NCI-H1694 treated with DMSO at 0.1 percent for 48 hours (cell line): ENCODE measurements at places on chromosomes 7 and 10.
A peak's percentile ranks its signal among the peaks of the same experiment; 100 is the strongest.

DNA sequence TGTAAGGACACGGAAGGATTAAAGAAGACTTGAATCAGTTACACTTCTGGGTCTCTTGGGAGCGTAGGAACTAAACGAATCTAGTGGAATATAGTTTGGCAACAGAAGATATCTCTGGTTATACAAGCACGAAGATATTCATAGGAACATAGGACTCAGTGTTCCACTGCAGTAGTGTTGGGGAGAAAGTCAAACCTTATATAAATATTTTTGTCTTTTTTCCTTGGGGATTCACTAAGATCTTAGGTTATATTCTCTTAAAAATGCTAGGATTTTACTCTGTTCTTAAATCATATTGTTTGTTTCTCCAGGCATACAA, 21.4 kb downstream of the PRKAR2B start:
- no peak for DNase-seq

- no peak for DNase-seq
Observed at GRCh38 chr10:2547606-2548005, 519.7 kb upstream of the PFKP start.

GRCh38 chr10:14736600-14737081, 38.1 kb downstream of the FAM107B start:
- peak; percentile 78 for DNase-seq

DNA sequence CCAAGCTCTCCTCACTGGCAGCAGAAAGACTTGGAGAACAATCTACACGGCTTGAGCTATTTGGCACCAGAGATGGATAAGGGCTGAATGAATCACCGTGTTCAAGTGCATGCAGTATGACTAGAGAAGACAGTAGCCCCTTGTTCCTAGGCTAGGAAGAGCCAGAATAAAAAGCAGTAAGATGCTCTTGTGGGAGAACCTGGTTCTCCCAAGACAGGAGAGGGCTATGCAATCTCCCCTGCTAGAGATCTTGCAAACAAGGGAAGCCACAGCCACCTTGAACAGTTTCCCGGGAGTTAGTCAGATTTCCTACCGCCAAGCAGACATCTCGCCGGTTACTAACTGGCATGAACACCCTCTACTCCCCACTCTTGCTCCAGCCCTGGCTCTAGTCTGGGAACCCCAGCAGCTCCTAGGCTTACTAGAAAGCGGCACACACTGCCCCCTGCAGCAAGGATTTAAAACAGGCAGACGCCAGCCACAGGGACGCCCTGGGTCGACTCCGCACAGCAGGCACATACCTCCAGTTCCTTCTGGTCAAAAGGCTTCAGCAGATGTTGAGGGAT, 107.3 kb downstream of the SMURF1 start:
- DNase-seq, result peak; percentile 38

DNA sequence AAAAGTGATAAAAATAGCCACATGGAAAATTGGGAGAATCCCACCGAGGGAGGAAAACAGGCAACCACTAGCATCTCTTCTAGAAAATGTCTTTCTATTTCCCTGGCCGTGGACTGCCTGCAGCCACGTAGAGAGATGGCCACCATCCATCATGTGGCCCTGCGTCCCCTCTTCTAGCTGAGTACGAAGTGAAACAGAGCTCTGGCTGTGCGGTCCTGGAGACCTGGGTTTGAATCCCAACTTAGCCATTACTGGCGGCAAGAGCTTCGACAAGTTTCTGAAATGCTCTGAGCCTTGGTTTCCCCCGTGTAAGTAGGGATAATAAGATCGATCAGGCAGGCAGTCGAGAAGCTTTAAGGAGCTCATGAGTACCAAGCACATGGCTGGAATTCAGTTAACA, 32.9 kb downstream of the ZCCHC24 start:
- DNase-seq, result no peak

GRCh38 chr10:5625992-5626777, 40.2 kb downstream of the ASB13 start:
- peak; percentile 63 for DNase-seq

DNA sequence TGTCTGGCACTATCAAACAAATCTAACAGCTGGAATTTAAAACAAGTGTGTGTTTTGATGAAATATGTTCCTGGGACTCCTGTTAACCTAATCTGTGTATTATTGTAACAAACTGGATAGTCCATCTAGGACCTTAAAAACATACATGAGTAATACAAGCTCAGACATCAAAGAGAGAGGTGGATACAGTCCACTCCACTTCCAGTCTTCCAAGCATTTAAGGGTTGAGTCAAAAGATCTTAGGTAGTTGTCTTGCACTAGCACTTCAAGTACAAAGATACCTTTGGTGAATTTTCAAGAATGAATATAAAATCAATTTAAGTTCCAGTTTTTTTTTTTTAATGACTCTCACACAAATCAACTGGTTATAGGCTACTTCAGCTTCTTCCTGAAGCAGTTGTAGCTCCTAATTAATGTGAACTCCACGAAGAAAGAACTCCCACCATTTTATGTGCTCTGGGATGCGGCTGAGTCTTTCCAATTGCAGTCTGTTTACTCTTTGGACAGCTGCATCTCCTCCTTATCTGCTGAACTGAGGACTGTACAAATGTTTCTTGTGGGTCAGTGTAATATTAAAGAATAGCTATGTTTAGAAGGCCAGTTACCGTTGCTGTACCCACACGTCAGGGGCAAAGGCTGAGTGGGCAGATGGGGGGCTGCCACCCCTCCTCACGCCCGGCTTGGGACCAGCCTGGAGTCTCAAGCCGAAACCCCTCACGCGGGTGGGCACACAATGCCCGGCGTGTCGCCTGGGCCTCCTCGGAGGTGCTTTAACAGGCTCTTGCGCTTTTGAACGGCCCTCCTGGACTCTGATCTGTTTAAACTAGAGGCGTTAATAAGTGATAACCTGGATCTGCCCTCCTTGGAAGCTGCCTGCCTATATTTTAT, 2.9 kb upstream of the IGF2BP3 start:
- peak; percentile 60 for DNase-seq
